ENCODE measurements at places on chromosomes 1 and 21.
A peak's percentile ranks its signal among the peaks of the same experiment; 100 is the strongest.

DNA sequence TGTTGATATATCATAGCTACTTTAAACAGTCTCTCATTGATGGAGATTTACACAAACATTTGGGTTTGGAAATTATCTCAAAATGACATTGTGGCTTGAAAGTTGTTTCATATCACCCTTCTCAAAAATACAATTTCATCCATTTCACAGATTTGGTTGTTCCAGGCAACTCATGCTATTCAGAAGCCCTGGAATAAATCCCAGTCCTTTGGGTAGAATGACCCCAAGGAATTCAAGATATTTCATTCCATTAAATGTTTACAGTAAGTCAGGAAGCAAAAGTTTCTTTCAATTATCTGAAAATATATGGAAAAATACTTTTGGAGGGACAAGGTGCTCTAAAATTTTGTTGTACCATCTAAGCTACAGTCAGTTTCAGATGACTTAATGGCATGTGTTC is 27.1 kb downstream of the MPZL1 start:
- no peak for DNase-seq

- DNase-seq: no peak
Measured at GRCh38 chr1:25643929-25644328, 27.3 kb downstream of the MAN1C1 start.

DNA sequence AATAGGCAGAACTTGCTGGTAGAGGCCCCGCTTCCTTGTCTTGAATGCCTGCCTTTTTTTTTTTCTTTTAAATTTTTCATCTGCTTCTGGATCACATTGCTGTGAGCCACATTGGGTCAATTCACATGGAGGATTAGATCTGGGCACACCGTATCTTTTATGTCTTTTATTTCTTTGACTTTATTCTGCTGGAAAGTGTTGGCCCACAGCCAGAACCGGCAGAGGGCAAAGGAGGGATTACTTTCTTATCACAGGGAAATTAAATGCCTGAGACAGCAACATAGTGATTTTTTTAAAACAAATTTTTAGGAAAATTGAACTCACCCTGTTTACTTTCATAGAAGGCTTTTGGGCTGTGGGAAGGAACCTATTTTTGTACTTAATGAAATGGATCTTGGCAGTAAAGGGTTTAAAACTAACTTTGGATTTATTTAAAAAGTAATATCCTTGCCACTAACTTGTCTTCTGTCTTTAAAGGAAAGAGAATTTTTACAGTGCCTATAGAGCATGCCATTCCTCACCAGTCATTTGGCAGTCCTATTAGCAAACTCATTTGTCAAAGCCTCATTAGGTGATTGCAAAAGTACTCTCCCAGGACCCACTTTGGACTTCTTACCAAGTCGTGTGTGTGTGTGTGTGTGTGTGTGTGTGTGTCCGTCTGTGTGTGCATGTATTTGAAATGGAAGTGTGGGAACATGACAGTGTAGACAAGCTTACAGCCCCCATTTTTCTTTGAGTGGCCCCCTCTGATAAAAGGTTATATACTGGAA is 68.4 kb downstream of the ST6GALNAC3 start:
- DNase-seq: no peak

GRCh38 chr1:43238991-43239469 is 30.8 kb upstream of the TMEM125 start:
- no peak for DNase-seq

DNA sequence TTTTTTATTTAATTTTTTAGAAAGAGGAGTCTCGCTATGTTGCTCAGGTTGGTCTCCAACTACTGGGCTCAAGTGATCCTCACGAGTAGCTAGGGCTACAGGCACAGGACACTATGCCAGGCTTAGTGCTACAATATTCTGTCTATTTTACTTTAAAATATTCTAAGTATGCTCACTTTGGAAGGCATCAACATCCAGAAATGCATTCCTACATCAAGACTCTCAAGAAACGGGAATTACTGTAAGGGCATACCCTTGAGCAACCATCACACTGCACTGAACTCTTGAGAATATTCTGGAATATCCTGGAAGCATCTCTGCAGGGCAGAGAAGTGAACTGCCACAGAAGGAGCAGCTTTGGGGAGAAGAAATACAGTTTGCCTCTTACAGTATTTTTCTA is 565 bp upstream of the DMRTB1 start:
- no peak for DNase-seq

DNA sequence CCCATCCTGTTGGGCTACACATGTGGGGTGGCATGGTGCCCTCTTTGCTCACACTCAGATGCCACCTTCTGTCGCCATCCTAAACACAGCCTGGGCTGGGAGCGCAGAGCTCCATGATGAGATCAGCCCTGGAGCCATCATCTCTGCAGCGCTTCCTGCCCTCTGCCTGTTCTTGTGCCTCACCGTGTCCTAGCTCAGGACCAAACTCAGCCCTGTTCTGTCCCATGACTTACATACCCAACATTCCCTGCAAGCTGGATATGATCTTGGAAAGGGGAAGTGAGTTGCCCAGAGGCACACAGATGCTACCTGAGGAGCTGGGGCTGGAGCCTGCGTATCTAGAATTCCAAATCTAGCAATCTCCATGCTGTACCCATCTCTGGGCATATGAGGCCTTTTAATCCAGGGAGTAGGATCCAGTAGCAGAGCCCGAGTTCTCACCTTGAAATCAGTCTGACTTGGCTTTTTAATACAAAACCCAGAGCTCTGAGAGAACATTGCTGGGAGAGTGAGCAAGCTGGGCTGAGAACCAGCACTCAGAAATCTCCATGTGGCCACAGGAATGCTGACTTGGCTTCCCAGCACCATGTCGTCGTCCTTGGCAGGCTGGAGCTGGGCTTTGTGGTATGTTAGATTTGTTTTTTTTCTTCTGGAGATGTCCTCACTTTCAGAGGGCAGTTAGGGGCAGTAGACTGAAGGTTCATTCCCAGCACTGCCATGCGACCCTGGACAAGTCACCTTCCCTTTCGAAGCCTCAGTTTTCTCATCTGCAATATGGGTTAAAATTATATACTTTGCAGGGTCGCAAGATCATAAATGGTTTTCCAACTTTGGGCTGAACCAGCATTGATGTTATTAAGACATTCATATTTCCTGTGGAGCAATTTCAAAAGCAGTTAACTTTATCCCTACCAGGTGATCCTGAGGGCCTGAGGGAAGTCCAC is 2.6 kb downstream of the ALPL start:
- no peak for DNase-seq

- peak; percentile 100 for DNase-seq
Measured at GRCh38 chr1:205750138-205751035, at the start of gene NUCKS1. Gene NUCKS1, minus strand, starts transcription at chr1:205750182. Its CDS starts 209 bp downstream, at chr1:205749973.

DNA sequence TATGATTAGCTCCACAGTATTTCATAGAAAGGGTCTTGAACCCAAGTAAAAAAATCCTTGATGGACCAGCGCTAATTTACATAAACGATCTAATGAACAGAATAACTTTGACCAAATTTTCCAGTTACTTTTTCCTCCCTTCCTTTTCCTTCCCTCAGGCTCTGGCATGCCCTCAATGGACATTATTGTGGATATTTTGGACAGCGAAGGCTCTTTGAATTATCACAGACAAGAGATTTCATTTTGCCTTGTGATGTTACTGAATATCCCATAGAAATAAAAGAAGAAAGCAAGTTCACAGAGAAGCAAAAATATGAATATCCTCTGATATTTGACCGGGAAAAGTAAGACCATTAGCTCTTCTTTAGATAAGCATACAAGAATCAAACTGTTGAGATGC is 60.3 kb upstream of the EXO1 start:
- DNase-seq: no peak

DNA sequence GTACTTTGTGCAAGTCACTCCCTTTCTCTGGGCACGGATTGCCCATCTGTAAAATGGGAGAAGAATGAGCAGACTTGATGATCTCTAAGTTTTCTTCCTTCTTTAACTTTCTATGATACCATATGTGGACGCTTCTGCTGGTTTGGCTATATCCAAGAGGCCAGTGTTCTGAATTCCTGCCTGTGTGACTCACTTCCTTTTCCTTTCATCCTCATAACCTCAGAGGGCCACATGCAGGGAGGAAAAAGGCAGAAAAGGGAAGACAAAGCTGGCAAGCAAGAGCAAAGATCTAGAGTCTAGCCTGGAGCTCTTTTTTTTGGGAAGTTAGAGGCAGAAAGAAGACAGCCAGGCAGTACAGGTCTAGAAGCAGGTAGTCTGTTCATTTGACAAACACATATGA is 151.2 kb downstream of the OMA1 start:
- DNase-seq: no peak

DNA sequence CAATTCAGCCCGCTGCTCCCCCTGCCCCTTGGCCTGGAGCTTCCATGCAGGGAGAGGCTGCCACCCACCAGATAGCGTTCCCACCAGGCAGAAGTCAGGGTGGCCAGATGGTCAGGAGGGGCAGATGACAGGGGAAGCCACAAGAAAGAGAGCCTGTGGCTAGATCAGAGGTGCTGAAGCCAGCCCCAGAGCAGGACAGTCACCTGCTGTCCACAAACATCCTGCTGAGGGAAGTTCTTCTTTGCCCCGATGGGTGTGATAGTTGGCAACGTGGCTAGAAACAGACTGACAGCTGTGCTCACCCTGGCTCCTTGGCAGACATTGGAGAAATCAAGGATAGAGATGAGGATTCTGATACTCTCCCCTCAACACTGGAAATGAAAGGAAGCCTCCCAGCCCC is 27.2 kb upstream of the SRP9 start:
- no peak for DNase-seq

- no peak for DNase-seq
Measured at GRCh38 chr1:231172411-231172810, 10.6 kb downstream of the TRIM67 start.

DNA sequence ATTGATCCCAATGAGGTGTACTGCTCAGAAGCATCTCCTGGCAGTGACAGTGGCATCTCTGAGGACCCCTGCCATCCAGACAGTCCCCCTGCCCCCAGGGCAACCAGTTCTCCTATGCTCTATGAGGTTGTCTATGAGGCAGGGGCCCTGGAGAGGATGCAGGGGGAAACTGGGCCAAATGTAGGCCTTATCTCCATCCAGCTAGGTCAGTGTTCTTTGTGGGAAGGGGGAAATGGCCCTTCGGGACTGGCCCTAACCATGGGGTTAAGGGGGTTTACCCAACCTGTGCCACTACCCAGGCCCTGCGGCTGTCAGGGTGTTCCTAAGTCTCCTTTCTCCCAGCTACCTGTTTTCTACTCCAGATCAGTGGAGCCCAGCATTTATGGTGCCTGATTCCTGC is 1.3 kb downstream of the CREB3L4 start:
- no peak for DNase-seq

DNA sequence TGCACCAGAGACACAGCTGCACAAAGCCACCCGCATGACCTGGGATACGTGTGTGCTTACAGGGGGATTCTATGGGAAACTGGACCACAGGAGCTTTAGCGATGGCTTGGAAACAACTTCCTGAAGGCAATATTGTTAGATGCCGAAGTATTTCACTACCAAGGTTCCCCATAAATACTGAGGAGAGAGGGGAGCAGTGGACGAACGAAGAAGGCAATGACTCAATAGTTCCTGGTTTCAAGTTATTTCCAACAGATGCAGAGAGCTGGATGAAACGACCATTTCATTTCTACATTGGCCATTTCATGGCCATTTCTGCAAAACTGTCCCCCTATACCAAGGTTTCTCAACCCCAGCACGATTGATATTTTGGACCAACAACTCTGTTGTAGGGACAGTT is 61.3 kb downstream of the CD34 start:
- DNase-seq: no peak

GRCh38 chr1:109188781-109189180 is 24.9 kb upstream of the SARS1 start:
- DNase-seq: no peak

GRCh38 chr1:17957588-17958267 is 149.9 kb upstream of the IGSF21 start:
- DNase-seq: no peak

GRCh38 chr1:181518152-181518551 is 34.8 kb downstream of the CACNA1E start:
- no peak for DNase-seq

DNA sequence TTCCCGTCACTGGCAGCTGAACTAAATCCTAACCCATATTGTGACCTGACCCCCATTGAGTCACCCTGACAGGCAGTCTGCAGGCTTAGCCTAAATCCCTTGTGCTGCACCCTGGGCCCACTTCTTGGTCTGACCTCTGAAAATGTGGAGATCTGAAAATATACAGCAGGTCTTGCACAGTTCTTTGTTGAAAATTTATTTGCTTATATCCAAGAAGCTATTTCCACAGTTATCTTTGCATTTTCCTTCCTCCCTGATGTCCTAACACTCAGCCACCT is 87.1 kb downstream of the BCAR3 start:
- no peak for DNase-seq

DNA sequence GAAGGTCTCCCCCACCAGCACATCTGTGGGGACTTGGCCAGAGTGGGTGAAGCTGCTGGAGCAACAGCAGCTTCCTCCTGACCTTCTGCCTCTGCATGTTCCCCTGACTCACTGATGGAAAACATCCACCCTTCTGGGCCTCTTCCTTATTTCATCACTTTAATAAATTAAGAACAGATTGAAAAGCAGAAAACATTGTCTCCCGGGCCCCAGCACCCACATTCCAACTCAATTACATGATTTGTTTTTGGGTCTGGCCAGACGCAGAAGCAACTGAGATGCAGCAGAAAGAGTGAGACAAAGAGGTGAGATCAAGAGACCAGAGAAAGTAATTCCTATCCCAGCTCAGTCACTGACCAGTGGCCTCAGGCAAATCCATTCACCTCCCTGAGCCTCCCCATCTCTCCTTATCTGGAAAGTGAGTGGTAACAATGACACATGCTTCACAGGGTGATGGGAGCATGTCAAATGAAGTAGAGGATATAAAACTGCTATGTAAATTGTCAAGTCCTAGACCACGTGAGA is 157.1 kb downstream of the ELAVL4 start:
- DNase-seq: no peak

GRCh38 chr1:114854693-114855320 is at the start of gene SYCP1:
Gene SYCP1, plus strand, starts transcription at chr1:114854863. Its CDS starts 602 bp downstream, at chr1:114855465.
- no peak for DNase-seq

GRCh38 chr21:29098156-29098555 is 24.7 kb upstream of the CCT8 start:
- DNase-seq: no peak
